ENCODE measurements at places on chromosomes 4 and X. TPM values are rescaled to one million over a fixed set of nuclear protein-coding genes. Genes with fewer than 3 reads are reported as not detected.

Gene TRAM1L1
- 0.20 TPM for total RNA-seq

- DNase-seq = no peak
These were observed 48.5 kb downstream of the SLC9A7 start for GRCh38 chrX:46710425-46710824.

Gene NDNF
- total RNA-seq = 8.9 TPM

DNA sequence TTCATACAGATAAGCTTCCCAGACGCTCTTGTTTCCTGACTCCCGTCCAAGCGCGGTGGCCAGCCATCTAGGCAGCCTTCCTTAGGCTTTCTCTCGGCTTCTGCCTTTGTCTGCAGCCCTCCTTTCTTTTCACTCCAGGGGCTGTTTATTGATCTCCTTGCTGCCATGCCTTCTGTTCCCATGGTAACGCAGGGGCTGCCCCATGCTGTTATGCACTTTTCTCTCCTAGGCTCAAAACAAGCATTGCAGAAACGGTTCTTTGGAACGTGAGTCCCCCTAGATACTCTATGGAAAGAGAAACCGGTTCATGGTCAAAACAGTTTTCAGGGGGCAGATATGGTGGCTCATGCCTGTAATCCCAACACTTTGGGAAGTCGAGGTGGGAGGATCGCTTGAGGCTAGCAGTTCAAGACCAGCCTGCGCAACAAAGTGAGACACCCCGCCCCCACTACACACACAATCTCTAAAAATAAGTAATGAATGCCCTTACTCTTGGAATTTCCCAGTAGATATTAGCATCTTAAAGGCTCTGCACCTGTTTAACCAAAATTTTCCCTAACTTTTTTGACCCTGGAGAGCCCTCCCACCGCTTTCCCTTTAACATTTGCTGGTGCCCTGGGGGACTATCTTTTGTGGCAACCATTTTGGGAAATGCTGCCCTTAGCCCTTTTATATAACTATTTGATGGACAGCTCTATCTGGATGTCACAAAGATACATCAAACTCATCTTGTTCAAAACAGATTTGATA is 53.9 kb upstream of the ZNF157 start:
- no peak for DNase-seq

- peak; percentile 60 for DNase-seq
These were observed 76.7 kb upstream of the HS3ST1 start for GRCh38 chr4:11505221-11505971.

GRCh38 chrX:47900833-47901232 is 64.1 kb downstream of the ZNF81 start:
- DNase-seq = no peak

DNA sequence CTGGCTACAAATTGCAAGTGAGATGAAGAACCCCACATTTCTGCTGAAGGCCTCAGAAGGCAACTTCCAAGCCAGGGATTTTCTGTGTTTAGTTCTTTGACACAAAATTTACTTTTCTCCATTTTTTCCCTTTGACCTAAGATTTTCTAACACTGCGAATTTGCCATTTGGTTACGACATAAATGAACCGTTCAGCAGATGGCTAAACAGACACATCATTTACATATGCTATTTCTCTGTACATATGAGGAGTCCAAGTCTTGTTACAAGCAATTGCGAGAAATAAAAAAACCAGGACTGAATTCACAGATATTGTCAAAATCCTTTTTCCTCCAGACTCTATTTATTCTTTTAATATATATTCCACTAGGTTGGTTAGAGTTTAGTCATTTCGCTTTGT is 978.6 kb downstream of the NLGN4X start:
- DNase-seq = no peak

- no peak for DNase-seq
These were observed 1015.6 kb downstream of the PCDH19 start for GRCh38 chrX:99394456-99394855.

Gene SPANXA1
- total RNA-seq = not detected

DNA sequence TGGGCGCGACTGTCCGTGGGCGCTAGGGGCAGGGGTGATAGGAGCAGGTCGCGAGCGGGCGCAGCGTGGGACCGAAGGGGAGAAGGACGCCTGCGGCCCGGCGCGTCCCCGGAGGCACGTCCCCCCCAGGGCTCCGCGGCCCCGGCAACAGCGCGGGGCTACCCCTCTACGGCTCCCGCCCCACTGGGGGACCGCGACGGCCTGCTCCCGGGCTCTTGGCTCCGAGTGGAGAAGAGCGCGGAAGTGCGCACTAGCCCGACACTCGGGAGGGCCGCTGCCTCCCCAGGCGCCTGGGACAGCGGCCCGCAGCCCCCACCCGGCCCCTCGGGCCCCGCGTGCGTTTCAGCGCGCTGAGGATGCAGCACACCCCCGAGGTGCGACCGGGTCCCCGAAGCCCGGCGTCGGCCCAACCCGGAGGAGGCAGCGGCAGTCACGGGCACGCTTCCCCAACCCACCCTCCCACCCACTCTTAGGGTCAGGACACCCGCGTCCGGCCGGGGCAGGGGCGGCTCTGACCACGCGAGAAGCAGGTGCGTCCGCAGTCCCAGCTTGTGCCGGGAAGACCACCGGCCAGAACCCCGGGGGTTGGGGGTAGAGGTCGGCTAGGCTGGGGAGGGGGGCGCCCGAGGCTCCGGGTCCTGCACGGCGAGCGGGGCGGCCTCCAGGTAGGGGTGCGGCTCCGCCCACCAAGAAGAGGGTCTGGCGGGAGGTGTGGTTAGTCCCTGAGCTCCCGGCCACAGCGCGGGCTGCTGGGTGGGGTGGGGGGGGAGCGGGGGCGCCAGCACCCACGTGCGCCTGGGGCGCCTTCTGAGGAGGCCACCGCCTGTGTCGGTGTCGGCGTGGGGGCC is 18.5 kb upstream of the NAT8L start:
- no peak for DNase-seq

Gene SMIM43
- 0.21 TPM for total RNA-seq

DNA sequence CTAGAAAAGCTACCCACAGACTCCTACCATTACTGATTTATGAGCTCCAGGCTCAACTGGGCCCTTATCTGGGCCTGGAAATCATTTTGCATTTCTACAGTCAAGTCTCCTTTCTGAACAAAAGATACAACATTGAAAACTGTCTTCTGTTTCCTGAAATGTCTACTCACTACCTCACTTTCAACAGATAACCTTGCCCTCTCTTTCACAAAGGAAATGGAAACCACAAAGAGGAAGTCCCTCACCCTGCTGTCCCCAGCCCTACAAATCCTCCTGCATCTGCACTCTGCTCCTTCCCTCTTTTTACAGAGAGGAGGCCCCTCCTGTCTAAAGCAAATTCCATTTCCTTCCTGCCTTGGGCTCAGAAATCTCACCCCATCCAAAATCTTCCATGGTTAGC is 24.8 kb upstream of the CYBB start:
- no peak for DNase-seq

GRCh38 chrX:43224496-43224895 is 431.6 kb upstream of the MAOA start:
- DNase-seq = no peak

Gene F9
- not detected for total RNA-seq

GRCh38 chr4:117777721-117778120 is 256.6 kb upstream of the NDST3 start:
- DNase-seq = no peak

DNA sequence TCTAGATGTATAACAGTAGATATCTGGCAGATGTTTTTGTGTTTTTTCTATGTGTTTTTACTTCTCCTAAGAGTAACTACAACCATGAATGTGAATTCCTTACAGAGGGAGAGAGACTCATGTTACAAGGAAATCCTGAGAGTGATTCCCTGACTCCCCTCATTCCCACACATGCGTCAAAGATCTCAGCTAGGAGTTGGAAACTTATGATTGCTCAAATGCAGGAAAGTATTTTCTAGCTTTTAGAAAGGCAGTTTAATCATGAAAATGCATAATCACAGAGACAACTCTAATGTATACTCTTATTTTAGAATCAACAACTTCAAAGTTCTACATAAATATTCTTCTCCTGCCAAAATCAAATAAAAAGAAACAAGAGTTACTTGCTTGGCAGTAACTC is 121.8 kb downstream of the PDE5A start:
- no peak for DNase-seq

Measured in colonic mucosa (tissue), 4 donors.